ENCODE measurements at places on chromosomes 11 and 22.

- DNase-seq = no peak
Measured at GRCh38 chr11:12808519-12808918, 134.3 kb downstream of the TEAD1 start.

- DNase-seq = no peak
Measured at GRCh38 chr22:48171271-48171691, 1408.8 kb downstream of the TBC1D22A start.

DNA sequence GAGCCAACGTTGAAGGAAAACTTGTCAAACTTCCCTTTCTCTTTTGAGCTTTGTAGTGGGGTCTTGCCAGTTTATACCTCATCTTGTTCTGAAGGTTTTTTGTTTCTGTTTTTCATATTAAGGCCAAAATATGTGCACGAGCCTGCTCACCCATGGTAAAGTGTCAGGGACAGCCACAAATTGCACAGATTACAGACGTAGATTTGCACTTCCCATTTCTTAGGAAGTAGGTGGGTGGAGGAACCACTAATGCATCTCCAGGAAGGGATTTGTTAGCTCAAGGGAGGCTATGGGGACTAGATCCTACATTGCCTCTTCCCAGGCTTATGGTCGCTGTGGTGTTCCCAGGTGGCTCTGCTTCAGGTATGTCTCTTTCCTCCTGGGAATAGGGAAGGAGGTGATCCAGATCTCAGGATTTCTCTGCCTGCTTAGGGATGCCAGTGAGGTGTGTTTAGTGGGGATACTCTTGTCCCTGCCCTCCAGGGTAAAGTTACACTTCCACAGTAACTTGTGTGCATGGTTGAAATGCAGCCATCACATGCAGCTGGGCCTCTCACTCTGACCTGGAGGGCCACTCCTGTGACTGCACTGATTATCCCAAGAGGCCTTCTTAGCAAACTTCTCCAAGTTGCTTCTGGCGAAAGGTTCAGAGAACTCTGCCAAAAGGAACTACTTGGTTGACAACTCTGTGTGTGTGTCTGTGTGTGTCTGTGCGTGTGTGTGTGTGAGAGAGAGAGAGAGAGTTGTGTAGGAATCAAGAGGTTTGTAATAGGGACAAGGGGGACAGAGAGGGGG lies 9.8 kb downstream of the PPFIBP2 start:
- no peak for DNase-seq

GRCh38 chr11:119347242-119347641 lies 737 bp upstream of the MFRP start:
- no peak for DNase-seq

GRCh38 chr11:123357990-123358827 lies 71.9 kb upstream of the GRAMD1B start:
- no peak for DNase-seq

GRCh38 chr11:5242208-5242607 lies 7.4 kb downstream of the HBG1 start:
- no peak for DNase-seq

DNA sequence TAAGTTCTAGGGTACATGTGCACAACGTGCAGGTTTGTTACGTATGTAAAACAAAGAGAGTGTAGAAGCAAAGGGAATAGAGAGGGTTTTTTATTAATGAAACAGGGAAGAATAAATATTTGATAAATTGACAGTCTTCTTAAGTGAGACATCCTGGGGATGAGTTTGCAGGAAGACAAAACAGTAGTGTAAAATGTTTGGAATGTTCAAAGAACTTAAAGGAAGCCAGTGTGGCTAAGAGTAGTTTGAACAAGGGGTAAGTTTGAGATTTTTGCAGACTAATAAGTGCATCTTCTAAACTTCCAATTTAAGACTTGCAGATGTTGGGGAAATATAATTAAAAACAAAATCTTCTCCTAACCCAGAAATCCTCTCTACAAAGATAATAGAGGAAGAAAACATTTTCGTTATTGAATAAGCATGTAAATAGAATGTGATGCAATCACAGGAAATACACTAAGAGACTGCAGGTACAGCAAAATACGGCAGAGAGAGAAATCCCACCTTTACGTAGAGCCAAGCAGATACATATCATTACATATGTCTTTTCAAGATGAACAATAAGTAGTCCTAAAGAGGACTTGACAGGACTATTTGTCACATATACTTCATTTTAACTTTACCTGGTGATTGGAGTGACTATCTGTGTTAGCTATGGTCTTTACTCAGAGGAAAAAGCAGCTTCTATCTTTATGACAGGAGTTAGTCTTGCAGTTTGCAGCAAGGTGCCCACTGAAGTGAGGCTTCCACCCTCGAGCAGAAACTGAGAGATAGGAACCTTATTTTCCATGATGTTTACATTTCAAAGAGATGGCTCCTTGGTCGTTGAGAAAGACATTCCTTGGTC lies 402.1 kb downstream of the CNTN5 start:
- DNase-seq = no peak

GRCh38 chr11:94793822-94794221 lies 25.7 kb downstream of the AMOTL1 start:
- DNase-seq = no peak
